ENCODE measurements at places on chromosomes 3 and 15.

DNA sequence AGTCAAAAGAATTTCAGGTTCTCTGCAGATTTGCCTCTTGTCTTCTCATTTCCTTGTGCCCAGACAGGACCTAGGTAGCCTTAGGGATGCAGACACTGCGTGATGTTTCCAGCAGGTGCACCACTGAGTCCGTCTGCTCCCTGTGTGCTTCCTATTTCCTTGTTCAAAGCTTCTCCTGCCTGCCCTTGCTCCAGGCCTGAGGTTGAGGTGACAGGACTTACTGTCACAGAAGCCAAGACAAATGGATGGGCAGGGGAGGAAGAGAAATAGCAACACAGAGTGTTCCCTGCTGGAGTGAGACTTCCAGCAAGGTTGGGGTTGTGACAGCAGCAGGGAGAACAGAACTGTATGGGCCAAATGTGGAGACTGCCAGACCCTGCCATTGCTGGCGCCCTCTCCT lies 199.4 kb downstream of the MYRIP start:
- DNase-seq, result no peak

- no peak for DNase-seq
Observed at GRCh38 chr15:77831986-77832385, 199.3 kb upstream of the LINGO1 start.

GRCh38 chr3:185037801-185038200 lies 115.1 kb downstream of the C3orf70 start:
- DNase-seq, result no peak

DNA sequence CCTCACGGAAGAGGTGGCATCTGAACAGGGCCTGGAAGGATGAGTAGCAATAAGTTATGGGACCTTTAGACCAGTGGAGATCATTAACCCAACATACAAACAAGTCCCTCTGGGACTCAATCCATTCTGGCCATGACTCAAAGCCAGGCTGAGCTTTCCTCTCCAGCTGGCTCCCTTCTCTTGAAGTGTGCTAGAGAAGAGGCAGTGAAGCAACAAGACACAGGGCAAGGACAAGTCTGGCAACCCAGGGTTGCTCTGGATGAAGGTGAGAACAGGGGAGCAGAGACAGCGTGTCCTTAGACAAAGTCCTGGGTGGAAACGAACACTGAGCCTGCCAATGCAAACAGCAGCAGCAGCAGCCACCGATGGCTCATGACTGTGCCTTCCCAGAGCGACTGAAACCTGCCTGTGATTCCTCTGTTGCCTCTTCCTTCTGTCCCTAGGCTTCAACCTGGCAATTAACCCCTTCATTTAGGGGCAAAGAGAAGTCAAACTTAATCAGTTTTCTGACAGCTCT lies 86.8 kb downstream of the BDH1 start:
- DNase-seq, result no peak

- DNase-seq, result no peak
Observed at GRCh38 chr3:4340411-4341335, 37.5 kb downstream of the SETMAR start.

DNA sequence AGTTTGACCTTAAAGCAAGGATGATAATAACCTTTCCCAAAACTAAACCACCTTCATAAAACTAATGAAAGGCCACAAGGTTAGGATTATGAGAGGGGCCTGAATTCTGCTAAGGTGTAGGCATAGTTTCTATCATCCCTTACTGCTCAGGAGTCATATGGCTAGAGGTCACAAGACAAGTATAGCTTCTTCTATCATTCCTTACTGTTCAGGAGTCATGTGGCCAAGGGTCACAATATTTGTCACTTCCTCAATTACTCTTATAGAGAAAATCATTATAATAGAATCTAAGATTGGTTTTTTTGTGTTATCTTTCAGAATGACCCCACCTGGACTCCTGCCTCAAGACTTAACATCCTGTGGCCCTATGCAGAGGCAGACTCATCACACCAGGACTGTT lies 36.6 kb downstream of the HERC1 start:
- DNase-seq, result no peak

GRCh38 chr3:147408188-147409100 lies 721 bp upstream of the ZIC1 start:
- no peak for DNase-seq

GRCh38 chr15:40918146-40918798 lies 10.9 kb upstream of the DLL4 start:
- no peak for DNase-seq

GRCh38 chr3:61090389-61091169 lies 160.7 kb downstream of the FHIT start:
- no peak for DNase-seq

GRCh38 chr15:93982226-93982727 lies 249.1 kb upstream of the MCTP2 start:
- no peak for DNase-seq

GRCh38 chr3:10023587-10024310 lies 2.5 kb upstream of the FANCD2 start:
- no peak for DNase-seq

DNA sequence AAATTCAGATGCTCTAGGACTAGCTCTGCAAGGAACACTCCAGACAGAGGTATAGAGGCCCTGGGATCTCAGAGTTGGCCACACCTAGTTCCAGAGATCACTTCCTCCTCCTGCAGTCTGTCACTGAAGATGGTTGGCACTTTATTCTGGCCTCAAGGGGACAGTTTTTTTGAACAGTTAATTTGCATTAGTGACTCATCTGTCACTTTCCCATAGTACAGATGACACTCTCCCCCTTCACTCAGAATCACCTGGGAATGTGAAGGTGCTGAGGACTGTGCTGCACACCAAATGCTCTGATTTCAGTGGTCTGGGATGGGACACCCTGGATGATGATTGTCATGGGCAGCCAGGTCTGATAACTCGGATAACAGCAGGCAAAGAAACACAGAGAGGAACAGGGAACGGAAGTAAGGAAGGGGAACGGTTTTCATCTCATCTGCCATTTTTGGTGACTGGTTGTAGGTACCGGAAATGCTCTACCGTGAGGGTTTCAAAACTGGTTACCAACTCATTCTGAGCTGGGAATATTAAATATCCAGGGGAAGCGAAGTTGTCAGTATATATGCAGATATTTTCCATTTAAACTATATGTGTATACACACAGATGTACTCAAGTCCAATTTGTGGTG lies 232.5 kb upstream of the ST8SIA2 start:
- peak; percentile 37 for DNase-seq

DNA sequence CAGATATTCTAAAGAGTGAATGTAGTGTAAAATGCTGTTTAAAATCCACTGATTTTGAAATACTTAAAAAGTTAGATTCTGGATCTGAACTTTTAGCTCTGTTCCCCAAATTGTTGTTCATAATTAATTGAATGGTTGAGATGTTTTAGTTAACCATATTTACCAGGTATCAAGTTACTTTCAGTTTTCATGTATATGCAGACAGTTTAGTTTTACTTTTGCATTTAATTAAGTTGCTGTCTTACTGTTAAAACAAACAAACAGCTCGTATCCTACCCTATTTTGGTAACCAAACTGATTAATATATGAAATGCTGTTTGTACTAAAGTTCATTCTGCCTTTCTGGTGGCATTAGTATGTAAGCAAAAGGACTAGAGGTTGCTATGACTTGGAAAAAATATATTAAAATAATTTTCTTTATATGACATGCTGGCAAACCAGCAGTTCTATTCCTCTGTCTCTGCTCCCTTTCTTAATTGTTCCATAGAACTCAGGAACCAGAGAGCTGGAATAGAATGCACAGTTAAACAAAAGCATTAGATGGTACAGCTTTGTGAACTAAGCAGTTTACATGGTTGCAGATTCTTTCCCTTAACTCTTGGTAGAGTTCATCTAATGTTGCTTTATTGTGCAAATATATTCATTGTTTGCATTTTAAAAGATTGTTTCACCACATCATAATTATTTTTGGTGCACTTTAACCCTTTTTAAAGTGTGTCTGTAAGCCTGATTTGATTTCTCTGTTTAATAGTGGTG lies 39.5 kb upstream of the SCAANT1 start:
- DNase-seq, result no peak

GRCh38 chr3:56980243-56980642 lies 80.2 kb upstream of the SPATA12 start:
- no peak for DNase-seq

GRCh38 chr3:140085001-140085400 lies 150.0 kb downstream of the CLSTN2 start:
- DNase-seq, result no peak

- no peak for DNase-seq
Observed at GRCh38 chr3:182983876-182984275, 3.5 kb upstream of the DCUN1D1 start.

DNA sequence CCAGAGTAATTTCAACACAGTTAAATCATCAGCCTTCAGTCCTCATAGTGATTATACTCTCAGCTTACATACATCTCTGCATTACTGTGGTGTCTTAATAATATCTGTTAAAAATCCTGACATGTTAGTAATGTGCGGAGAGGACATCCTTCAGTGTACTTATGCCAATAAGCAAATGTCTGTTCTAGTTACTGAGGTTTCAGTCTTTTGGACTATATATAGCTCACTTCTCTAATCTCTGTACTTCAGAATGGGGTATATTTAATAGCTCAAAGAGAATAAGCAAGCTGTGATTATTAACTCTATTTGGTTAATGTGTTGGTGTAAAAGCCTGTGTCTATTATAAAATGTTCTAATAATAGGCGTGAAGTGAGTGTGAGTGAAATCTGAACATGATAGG lies 28.9 kb upstream of the OSTN start:
- no peak for DNase-seq

DNA sequence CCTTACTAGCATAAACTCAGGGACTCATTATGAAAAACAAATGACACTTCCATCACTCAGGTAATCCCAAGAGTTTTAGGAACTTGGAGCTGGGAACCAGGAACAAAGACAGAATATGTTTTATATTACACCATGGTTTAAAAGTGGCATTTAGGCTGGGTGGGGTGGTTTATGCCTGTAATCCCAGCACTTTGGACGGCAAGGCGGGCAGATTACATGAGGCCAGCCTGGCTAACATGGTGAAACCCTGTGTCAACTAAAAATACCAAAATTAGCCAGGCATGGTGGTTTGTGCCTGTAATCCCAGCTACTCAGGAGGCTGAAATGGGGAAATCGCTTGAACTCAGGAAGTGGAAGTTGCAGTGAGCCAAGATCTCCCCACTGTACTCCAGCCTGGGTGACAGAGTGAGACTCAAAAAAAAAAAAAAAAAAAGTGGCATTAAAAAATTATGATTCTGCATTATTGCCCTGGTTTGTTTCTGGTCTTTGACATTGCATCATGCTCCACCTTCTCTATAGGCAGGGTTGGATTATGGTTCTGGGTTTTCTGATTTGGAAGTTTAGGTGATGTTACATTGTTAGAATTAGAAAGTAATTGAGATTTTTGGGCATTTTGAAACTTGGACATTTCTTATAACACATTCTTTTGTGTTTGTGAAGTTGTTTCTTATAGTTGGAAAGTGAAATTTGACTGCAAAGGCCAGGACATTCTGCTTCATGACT lies 19.0 kb downstream of the SQOR start:
- no peak for DNase-seq

GRCh38 chr3:101143012-101143411 lies 149.8 kb upstream of the ABI3BP start:
- no peak for DNase-seq

DNA sequence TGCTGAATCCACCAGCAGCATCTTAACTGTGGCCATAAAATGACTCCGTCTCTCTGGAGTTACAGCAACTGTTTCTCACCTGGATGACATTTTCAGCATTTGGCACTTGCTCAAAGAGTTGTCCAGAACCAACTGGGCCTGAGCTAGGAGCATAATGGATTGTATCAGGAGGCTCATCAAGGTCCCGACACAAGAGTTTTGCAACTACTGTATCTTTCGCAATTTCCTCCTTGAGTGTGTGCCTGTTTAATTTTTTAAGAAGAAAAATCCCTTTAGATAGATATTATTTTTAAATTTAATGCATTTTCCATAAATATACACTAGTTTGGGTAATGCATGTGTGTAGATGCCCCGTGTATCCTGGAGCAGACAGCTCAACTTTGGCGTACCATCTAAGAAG lies 44.3 kb upstream of the C3orf49 start:
- DNase-seq, result no peak

DNA sequence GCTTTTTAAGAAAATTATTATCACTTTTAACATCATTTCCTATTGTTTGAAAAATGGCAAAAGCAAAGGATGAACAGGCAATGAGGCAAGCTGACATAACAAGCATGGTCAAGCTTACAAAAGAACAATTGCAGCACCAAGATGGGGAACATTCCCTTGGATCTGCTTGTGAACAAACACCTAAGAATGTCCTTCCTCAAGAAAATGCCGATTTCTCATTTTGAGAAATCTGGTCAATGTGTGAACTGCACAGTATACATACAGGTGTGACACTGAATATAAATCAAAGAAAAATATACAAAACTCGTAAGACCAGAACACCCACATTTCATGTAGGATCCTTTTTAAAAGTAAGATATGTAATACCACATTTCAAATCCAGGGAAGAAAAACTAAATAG lies 58.9 kb downstream of the LRRFIP2 start:
- no peak for DNase-seq
